ENCODE measurements at places on chromosomes 3 and 15.

DNA sequence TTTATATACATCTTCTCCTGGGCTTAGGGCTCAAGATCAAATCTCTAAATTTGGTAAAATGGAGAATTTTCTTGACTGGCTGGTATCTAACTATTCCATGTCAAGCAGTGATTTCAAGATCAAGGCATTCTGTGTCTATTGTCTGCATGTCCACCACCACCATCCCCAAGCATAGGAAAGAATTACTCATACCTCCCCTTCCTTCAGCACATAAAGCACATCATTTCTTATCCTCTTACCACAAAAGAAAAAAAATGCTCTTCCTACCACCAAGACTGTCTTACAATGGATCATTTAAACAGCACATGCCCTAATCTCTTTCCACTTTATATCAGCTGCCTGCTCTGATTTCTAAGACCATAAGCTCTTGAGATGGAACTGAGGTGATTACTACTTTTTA is 470.5 kb upstream of the THBS1 start:
- DNase-seq, result no peak

GRCh38 chr3:66473181-66473580 is 27.6 kb downstream of the LRIG1 start:
- DNase-seq, result no peak

DNA sequence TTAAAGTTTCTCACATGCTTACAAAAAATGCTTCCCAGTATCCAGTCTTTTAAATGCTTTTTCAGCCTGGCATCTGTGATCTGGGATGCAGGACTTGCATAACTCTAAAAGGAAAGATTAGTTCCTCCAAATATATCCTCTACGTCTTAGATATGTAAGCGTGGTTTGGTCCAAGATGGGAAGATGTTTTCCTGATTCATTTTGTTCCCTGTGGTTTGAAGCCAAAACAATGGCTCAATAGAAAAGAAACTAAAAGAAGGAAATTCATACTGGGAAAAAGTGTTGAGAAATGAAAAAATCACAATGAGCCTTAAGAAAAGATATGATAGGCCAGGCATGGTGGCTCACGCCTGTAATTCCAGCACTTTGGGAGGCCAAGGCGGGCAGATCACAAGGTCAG is 1002.8 kb downstream of the NAALADL2 start:
- DNase-seq, result no peak

DNA sequence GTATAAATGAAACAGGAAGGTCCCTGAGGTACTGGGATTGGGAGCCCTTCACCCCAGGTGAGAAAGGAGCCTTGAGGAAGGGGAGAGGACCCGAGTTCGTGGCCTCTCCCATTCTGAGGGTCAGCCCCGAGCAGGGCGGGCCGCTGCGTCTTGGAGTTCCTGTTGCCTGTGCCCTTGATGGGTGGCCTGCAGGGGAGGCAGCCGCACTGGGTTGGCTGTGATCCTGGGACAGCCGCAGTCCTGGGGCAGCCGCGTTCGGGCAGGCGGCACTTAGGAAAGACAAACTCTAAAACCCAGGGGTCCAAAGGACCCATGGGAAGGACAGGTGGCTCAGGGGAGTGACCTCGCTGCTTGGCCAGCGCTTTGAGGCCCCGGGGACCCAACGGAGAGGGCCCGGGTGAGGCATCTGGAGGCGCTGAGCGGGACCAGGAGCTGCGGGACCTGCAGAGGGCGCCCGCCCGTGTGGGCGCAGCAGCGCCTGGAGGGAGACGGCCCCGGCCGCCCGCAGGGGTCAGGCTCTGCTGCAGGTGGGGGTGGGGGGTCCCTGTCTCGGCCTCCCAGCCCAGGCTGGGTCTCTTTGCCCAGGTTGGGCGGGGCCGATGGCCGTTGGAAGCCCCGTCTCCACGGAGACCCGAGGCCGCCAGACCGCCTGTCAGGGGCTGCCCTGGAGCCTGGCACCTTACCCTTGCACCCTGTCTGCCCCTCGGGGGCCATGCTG is 65.1 kb downstream of the HMCES start:
- DNase-seq, result peak; percentile 65

DNA sequence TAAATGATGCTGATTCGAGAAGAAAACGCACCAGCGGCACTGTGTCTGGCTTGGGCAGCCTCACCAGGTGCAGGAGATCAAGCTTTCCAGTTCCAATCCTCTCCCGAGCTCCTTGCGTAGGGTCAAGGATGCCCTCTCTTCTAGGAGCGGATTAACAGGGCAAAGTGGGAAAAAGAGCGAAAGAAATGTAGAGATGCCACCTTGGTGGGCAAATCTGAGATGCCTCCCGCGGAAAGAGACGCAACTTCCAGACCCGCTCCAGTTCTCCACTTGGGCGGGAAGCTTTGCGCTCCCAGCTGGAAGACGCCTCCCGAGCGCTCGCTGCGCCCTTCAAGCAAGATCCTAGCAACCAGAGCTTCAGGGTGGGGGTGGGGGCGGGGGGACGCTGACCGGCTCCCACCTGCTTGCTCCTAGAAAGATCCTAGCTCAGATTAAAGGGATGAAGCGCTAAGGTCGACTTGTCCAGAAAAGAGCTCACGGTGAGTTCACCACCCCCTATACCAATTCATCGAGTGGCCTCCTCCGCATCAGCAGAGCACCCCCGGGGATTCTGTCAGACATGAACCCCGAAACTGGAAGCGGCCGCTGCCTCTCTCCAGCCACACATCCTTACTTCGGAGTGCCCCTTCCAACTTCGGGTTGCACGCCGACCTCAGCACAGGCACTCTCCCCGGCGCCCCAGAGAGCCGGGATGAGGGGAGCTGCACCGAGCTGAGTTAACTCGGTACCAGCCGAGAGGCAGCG is 769 bp downstream of the TAFA4 start:
- peak; percentile 35 for DNase-seq

GRCh38 chr3:108131475-108132134 is 40.8 kb upstream of the CD47 start:
- DNase-seq, result no peak

- DNase-seq, result peak; percentile 90
Measured at GRCh38 chr3:141402476-141403171, 34.3 kb downstream of the ZBTB38 start.

GRCh38 chr3:17935222-17935621 is 192.8 kb upstream of the TBC1D5 start:
- DNase-seq, result no peak

- DNase-seq, result no peak
Measured at GRCh38 chr3:171363202-171363601, 97.0 kb downstream of the TNIK start.
